CD4-positive, alpha-beta memory T cell (primary cell): ENCODE measurements at places on chromosomes 2 and 18. TPM values are rescaled to one million over a fixed set of nuclear protein-coding genes. Genes with fewer than 3 reads are reported as not detected.

The MAB21L4 gene
- polyA plus RNA-seq: not detected

The CHAC2 gene
- polyA plus RNA-seq: 3.6 TPM

The B3GNT7 gene
- polyA plus RNA-seq: not detected

- H3K4me3 ChIP-seq: no peak overlapping the region
- no peak overlapping the region for H3K27ac ChIP-seq
- DNase-seq: no peak
- H3K27me3 ChIP-seq: no peaks in the 10 kb centered on the region
- no peaks in the 10 kb centered on the region for H3K36me3 ChIP-seq
- no peaks in the 10 kb centered on the region for H3K4me1 ChIP-seq
Measured at GRCh38 chr2:47310801-47311560, 92.0 kb upstream of the MSH2 start.

DNA sequence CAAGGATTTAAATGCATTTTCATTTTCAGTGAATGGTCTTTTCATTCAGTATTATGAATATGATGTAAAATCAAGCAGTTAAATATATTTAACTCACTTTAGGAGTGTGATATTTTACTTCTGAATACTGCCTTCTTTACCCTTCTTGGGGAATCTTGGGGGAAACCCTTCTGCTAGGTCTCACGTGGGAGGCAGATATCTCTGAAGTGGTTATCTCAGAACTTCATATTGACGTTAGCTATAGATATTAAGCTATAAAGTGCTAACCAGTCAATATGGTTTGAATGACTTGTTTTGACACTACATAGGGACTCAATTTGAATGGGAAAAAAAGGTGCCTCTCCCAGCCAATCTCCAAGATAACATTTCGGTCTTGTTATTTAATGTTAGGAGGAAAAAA, 9.8 kb downstream of the REL start:
- no peak overlapping the region for H3K4me3 ChIP-seq
- H3K4me1 ChIP-seq: peaks cover 36% of the 10 kb centered on the region
- DNase-seq: no peak
- no peak overlapping the region for H3K27ac ChIP-seq

GRCh38 chr18:45678850-45679249, 45.1 kb upstream of the SLC14A1 start:
- no peaks in the 10 kb centered on the region for H3K27me3 ChIP-seq
- no peak overlapping the region for H3K4me3 ChIP-seq

DNA sequence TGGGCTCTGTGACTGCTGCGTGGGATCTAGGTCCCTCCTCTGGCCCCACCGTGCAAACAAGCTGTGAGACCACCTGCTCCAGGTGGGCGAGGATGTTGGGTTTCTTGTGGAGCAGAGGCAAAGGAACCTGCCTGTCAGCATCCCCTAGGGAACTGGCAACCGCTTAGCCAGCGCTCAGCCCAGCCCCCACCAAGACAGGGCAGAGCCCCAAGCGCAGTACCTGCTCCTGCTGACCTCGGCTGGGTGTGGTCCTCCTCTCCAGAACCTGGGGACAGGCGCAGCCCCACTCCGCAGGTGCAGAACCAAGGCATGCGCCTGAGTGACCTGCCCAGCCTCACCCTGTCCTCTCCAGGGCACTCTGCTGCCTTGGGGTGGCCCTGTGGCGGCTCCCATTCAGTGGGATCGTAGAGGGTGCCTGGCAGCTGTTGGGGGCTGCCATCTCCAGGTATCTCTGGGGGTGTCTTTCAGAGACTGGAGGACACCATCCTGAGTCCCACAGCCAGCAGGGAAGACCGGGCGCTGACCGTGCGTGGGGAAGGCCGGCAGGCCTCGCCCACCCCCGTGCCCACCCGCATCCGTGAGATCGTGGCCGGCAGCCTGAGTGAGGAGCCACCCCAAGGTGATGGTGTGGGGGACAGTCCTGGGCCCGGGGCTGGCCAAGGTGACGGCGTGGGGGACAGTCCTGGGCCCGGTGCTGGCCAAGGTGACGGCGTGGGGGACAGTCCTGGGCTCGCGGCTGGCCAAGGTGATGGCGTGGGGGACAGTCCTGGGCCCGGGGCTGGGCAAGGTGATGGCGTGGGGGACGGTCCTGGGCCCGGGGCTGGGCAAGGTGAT, 12.3 kb downstream of the CROCC2 start:
- no peak overlapping the region for H3K4me3 ChIP-seq
- DNase-seq: no peak
- H3K4me1 ChIP-seq: no peaks in the 10 kb centered on the region
- no peaks in the 10 kb centered on the region for H3K27me3 ChIP-seq
